ENCODE measurements at places on chromosomes 11 and 22. TPM values are rescaled to one million over a fixed set of nuclear protein-coding genes. Genes with fewer than 3 reads are reported as not detected.

DNA sequence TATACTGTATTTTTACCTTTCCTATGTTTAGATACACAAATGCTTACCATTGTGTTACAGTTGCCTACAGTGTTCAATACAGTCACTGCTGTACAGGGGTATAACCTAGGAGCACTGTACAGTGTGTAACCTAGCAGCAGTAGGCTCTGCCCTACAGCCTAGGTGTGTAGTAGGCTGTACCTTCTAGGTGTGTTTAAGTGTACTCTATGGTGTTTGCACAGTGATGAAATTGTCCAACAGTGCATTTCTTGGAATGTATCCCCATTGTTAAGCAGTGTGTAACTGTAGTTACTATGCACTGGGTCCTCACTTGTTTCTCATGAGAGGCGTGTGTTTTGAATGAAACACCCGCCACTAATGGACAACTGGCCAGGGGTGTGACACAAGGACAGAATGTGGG is 269.0 kb downstream of the OPCML start:
- no peak overlapping the region for H3K27ac ChIP-seq
- H3K36me3 ChIP-seq = no peaks in the 10 kb centered on the region
- no peaks in the 10 kb centered on the region for H3K27me3 ChIP-seq
- DNase-seq = no peak
- H3K4me1 ChIP-seq = no peaks in the 10 kb centered on the region

DNA sequence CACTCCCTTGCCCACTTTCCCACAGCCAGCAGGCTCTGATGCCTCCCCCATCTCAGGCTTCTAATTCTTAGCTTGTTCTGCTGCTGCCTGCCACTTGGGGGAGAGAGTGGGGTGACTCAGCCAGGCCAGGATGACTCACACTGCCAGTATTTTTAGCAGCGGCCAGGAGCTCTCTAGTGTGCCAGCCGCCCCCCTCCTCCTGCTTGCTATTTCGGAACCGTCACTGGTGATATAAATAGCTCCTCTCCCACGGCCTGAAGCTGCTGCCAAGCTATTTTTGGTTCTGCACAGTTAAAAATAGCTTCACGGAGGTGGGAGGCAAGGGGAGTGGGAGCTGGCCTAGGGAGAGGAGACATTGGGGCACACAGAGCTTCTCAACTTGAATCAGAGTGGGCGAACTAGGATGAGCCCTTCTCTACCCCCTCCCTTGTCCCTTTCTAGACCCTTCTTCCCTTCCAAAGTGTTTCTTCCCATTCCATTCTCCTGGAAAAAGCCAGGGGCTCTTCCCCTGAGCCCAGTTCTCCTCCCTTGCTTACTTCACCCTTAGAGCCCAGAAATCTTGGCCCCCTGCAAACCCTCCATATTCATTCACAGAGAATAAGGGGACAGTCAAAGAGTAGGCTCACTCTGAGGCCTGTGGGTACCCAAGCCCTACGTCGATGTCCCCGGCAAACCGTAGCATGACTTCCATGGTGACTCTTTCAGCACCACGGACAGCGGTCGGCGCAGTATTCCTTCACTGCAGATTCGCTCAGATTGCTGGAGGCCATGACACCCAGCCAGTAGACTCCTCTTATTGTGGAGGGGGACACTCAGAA is 2.5 kb upstream of the NPAS4 start:
- H3K36me3 ChIP-seq = no peaks in the 10 kb centered on the region
- peaks cover 9% of the 10 kb centered on the region for H3K4me1 ChIP-seq
- no peak overlapping the region for H3K27ac ChIP-seq
- H3K27me3 ChIP-seq = no peaks in the 10 kb centered on the region
- H3K4me3 ChIP-seq = no peak overlapping the region
- peak; percentile 94 for DNase-seq

DNA sequence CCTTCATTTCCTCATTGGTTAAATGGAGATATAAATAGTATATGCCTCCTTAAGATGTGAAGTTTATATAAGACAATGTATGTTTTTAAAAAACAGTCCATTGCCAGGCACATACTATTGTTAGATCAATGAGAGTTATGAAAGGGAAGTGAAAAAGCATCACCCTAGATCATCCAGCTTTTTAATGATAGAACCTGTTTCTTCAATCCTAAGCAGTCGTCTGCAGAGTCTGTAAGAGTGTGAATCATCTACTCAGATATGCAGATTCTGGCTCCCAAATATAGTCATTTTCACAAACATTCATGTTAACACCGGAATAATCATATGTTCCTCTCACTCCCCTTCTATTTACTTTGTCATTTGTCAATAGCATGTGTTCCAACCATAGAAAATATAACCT is 65.3 kb upstream of the SLN start:
- no peak overlapping the region for H3K27ac ChIP-seq
- H3K4me1 ChIP-seq = no peaks in the 10 kb centered on the region
- no peaks in the 10 kb centered on the region for H3K27me3 ChIP-seq
- DNase-seq = no peak

DNA sequence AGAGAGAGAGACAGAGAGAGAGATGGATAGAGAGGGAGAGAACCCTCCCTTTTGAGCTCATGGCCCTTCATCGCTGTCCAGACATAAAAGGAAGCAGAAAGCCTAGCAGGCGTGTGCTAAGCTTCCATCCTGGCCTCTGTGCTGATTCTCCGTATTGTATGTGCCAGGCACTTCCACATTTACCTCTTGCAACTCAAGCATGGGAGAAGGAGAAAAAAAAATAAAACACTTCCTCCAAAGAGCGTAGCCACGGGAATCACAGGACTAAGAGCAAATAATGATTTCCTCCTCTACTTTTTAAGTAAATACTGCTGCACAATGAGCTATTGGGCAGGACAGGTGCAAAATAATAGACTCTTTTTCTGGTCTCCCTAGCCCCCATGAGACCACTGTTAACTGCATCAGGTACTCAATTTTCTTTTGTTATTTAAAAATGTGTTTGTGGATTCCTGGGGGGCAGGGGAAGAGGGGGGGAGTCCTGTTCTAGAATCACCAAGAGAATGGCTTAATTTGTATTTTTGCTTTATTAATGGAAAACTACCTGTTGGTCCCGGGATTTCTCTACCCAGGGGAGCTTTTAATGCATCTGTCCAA is 154.3 kb downstream of the NXPE2 start:
- H3K36me3 ChIP-seq = no peaks in the 10 kb centered on the region
- H3K4me3 ChIP-seq = no peak overlapping the region
- H3K27me3 ChIP-seq = no peaks in the 10 kb centered on the region
- H3K4me1 ChIP-seq = peaks cover 2% of the 10 kb centered on the region
- no peak overlapping the region for H3K27ac ChIP-seq
- no peak for DNase-seq

ACR gene
- 1.6 TPM for total RNA-seq

POU2AF1 gene
- 0.45 TPM for total RNA-seq

GPHA2 gene
- total RNA-seq = not detected

MUC6 gene
- total RNA-seq = not detected

INS gene
- total RNA-seq = 2.1 TPM

Data from aorta (tissue), 5 donors.